ENCODE measurements at places on chromosomes 3 and 15. TPM values are rescaled to one million over a fixed set of nuclear protein-coding genes. Genes with fewer than 3 reads are reported as not detected.

The MKRN2OS gene
- 6.3 TPM for total RNA-seq

The EPHA3 gene
- total RNA-seq = 0.40 TPM

The PLA2G4D gene
- total RNA-seq = 1.5 TPM

GRCh38 chr3:196198771-196199753 is 12.1 kb downstream of the ZDHHC19 start:
- ATAC-seq = no peak

GRCh38 chr15:48466820-48467219 is 135.6 kb downstream of the DUT start:
- ATAC-seq = peak; percentile 44

DNA sequence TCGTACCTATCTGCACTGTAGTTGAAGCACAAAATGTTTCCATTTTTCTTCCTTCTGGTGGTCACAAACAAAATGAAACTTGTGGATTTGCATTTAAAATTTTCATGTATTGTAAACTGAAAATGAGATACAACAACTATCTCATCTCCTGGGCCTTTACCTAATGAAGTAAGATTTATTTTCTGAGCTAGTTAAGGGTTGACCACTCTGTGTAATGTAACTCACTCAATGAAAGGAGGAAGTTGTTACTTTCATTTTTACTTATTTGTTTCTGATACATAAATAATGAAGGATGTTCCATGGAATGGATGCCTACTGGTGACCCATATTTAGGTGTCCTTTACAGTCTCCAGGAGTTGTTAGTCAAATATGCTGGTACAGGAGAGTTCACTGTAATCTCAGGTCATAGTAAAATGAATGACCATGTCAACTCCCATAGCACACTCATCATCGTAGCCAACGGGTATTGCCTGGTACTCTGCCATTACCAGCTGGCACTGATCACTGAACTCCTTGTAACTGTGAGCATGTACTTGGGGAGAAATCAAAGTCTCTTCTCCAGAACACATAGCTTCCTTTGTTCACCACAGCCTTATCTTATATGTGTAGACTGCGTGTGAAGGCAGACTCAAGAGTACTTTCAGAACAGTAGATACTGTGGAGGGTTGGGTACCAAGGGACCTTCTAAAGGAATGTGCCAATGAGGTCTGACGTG is 474.2 kb upstream of the ROBO2 start:
- ATAC-seq = no peak

- no peak for ATAC-seq
These were observed 192.8 kb downstream of the ARPP21 start for GRCh38 chr3:35832140-35832571.

DNA sequence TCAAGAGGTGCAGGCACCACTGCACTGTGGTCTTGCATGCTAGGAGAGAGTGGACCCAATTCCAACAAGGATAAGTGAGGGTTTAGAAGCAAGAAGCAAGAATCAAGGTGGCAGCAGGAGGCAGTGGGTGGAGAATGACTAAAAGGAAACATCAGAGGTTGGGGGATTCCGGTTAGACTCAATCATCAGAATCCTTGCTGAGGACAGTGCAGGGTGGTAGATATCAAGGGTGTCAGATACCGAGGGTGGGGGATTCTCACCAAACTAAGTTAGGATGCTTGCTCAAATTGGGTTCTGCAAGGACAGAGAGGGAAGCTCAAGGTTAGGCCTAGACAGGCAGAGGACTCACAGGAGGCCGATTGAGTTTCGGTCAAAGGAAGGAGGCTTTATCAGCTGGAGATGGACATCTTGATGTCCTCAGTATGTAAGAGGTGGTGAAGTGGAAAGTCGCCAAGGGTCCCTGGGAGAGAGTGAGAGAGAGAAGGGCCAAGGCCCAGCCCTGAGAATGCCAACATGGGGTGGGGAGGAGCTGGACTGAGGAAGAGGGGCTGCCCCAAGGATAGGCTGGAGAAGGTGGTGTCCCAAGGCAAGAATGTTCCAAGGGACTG is 102.2 kb downstream of the ARNT2 start:
- no peak for ATAC-seq

- ATAC-seq = no peak
These were observed 37.4 kb upstream of the PRICKLE2 start for GRCh38 chr3:64262574-64263114.

GRCh38 chr15:20271647-20272046 is 270.0 kb downstream of the GOLGA6L6 start:
- ATAC-seq = no peak

GRCh38 chr3:155230382-155230781 is 63.1 kb downstream of the STRIT1 start:
- ATAC-seq = no peak

DNA sequence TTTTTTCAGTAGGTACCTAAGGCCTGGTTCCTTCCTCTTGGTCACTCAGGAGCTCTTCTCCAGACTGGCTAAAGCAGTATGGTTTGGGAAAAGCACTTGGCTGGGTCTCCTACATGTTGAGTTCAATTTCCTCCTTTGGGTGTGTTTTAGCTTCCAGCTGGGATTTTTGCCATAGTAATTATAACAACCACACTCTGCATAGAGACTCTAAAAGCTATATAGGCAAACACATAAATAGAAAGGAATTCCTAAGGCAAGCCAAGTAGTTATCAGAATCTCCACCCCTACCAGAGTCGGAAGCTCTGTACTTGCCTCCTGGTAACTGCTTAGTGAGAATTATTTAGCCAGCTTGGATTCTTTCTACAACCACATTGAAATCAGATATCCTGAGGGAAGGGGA is 48.6 kb downstream of the FOXL2 start:
- no peak for ATAC-seq

DNA sequence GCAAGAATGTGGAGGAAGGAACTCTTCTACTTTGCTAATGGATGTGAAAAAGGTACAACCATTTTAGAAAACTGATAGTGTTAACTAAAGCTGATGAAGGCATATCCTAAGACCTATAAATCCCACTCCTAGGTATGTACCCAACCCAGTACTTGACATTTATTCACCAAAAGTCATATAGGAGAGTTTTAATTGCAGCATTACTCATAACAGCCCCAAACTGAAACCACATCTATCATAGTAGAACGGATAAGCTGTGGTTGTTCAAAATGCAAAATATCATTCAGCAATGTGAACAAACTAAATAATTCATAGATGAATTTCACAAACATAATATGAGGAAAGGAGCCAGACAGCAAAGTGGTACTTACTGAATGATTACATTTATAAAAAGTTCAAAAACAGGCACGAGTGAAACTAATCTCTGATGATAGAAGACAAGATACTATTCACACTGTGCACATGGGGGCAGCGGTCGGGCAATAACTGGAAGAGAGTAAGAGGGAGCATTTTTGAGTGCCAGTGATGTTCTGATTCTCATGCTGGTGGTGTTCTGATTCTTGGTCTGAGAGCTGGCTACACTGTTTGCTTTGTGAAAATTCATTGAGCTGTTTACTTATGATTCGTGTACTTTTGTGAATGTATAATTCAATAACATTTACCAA is 34.3 kb downstream of the GOLIM4 start:
- ATAC-seq = no peak

GRCh38 chr15:99677540-99678134 is 55.6 kb downstream of the LYSMD4 start:
- ATAC-seq = no peak

- no peak for ATAC-seq
These were observed 303.3 kb upstream of the ATP10A start for GRCh38 chr15:26166429-26166828.

DNA sequence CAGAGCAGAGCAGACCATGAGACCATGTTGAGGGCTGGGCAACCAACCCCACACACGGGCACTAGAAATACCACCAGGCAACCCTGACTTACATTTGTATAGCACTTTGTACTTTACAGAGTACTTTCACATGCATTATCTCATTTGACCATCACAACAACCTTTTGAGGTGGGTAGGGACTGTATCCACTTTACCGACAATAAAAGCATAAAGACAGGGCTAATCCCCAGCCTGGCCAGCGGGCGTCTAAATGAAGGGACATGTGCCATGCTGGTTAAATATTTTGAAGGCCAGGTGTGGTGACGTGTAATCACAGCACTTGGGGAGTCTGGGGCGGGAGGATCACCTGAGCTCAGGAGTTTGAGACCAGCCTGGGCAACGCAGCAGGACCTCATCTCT is 23.6 kb downstream of the RASGRP1 start:
- no peak for ATAC-seq

All from esophagus mucosa (tissue), 1 donor.